ENCODE measurements at places on chromosomes 4 and X.

DNA sequence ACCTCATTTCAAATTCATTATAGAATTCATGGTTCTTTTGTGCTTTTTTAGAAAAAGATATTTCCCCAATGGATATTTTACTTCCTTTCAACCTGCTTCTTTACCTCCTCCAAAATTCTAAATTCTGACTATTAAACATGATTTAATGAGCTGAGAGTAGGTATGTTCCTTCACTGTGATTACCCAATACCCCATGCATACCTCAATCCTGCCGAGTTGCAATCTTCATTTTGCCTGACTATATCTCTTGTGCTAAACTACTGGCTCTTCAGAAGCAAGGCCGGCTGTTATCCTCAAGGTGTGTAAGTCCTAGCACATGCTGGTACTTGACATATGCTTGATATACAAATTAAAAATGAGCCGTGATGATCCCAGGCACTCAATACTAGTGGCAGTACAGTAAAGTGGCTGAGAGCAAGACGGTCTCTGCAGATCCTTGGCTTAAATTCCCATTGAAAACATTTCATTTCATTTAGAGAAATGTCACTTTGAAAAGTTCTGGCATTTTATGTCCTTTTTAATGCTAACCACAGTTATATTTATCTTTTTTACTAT lies 320.4 kb downstream of the KCNIP4 start:
- no peak for DNase-seq

- DNase-seq = no peak
These were observed 66.1 kb upstream of the SLC39A8 start for GRCh38 chr4:102411408-102411807.

DNA sequence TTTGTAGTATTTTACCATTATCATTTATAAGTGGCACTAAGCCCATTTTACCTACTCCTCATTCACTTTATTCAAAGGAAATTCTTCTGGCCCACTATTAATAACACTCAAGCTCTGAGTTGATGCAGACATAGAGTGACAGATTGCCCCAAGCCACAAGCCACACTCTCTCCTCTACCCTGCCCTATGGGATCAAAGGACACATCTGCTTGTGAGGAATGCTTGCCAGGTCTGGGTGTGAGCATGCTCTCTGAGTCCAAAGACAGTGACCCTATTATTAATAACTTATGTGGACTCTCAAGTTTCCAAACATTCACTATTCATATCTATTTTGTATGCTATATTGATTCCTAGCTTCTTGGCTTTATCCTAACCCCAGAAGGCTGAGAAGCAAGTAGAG lies 18.5 kb downstream of the ETNPPL start:
- DNase-seq = no peak

DNA sequence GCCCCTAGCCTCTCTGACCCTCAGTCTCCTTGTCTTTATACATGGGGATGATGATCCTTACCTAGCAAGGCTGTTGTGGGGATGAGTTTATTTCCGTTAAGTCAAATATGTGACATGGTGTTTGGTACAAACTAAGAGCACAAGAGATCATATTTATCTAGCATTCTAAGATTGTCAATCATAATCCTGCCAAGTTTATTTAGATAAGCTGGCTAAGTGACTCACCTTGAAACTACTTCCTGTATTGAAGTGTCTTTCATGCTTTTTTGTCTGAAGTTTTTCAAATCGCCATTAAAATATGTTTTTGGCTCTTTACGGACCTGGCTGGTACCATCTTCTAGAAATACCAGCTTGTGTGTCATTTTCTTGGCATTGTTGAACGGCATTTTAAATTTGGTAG lies 30.7 kb downstream of the MAP7D3 start:
- DNase-seq = no peak

DNA sequence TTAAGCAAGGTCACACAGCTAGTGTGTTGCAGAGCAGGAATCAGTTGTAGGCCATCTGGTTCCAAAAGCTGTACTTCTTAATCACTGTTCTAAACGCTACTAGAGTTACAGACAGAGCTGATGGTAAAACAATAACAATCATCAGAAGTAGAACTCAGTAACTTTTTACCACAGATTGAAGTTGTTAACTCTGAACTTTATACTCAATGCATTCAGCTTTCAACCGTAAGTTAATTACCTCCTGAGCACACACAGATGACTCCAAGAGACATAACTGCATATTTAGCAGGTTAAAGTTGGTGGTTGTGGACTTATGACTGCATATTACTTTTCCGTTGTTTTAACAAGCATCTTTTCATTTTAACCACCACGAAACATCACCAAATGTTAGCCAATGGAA lies 127.3 kb downstream of the PRSS12 start:
- DNase-seq = no peak

- DNase-seq = no peak
These were observed 14.6 kb upstream of the CLTRN start for GRCh38 chrX:15679246-15679645.

DNA sequence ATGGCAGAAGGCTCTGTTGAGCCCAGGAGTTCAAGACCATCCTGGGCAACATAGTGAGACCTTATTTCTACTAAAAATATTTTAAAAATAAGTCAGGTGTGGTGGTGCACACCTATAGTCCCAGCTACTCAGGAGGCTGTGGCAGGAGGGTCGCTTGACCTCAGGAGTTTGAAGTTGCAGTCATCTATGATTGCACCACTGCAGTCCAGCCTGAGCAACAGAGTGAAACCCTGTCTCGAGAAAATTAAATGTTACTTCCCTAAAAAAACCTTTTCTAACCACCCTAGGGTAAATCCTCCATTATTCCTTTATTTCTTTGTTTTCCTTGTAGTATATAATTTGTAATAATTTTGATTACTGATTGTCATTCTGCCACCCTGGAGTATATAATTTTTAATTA lies 7.9 kb downstream of the FAM200B start:
- no peak for DNase-seq

DNA sequence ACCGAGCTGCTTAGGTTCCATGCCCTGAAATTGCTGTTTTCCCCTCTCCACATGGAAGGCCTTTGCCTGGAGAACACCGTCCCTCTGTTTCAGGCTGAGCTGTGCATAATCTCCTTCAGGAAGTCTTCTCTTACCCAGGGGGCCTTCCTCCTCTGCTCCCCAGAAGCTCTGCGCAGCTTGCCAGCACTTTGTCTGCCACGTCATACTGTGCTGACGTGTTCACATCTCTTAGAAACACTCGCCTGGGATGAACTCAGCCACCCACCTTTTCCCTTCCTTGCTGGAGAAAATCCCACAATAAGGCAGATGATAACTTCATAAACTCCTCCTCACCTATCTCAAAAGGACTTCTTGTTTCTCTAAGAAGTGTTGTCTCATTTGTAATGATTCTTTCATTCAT lies 110.7 kb downstream of the ARHGAP10 start:
- DNase-seq = no peak

- DNase-seq = no peak
These were observed 920 bp downstream of the HTT-AS start for GRCh38 chr4:3073158-3074077.

DNA sequence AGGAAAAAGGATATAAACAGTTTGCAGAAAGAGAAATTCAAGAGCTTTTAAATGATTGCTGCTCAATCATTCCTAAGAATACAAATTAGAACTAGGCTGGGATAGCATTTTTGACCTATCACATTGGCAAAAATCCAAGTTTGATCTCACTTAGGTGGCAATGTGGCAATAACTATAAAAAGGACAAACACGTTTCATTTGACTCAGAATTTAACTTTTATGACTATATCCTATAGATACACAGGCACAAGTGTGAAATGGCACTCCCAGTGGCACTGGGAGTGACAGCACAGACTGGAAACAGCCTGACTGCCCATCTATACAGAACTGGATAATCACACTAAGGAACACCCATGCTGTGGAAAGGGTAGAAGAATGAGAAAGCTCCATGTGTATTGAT lies 11.1 kb downstream of the CENPU start:
- DNase-seq = no peak

DNA sequence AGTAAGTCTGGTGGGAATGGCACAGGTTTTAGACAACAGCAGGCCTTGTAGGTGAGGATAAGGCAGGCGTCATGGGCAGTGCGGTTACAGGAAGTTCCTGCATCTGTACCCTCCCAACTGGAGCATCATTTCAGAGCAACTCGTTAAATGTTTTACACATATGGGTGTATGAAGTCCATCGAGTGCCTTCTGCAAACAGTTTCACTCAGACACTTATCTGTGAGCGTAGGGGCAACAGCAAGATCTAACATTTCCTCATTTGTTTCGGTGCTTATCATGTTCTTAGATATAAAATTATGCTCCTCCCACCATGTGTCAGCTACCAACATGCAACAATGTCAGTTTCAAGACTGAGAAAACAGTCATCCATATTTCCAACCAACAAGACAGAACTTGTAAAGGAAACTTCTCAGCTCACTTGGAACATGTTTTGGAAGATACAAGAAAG lies 69.9 kb downstream of the ELOVL6 start:
- DNase-seq = no peak

DNA sequence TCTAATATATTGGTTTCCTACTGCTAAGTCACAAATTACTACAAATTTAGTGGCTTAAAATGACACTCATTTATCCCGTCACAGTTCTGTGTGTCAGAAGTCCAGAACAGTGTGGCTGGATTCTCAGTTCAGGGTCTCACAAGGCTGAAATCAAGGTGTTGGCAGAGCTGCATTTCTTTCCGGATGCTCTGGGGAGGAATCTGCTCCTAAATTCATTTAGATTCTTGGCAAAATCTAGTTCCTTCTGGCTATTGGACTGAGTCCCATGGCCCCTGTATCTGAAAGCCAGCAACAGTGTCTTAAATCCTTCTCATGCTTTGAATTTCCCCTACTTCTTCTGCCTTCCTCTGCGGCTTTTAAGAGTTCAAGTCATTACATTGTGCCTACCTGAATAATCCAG lies 103.1 kb upstream of the BMP3 start:
- DNase-seq = no peak

- DNase-seq = no peak
These were observed 7.6 kb downstream of the SEPTIN11 start for GRCh38 chr4:76957004-76957738.

- peak; percentile 9 for DNase-seq
These were observed 249.3 kb upstream of the PRKX start for GRCh38 chrX:3962511-3963311.

GRCh38 chr4:104629601-104630000 lies 134.9 kb upstream of the CXXC4 start:
- no peak for DNase-seq

DNA sequence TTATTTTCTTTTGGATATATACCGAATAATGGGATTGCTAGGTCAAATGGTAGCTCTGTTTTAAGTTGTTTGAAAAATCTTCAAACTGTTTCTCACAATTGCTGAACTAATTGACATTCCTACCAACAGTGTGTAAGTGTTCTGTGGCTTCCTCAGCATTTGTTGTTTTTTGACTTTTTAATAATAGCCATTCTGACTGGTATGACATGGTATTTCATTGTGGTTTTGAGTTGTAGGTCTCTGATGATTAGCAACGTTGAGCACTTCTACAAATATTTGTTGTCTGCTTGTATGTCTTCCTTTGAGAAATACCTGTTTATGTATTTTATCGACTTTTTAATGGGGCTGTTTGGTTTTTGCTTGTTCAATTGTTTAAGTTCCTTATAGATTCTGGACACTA lies 680.1 kb upstream of the GRIA3 start:
- DNase-seq = no peak

DNA sequence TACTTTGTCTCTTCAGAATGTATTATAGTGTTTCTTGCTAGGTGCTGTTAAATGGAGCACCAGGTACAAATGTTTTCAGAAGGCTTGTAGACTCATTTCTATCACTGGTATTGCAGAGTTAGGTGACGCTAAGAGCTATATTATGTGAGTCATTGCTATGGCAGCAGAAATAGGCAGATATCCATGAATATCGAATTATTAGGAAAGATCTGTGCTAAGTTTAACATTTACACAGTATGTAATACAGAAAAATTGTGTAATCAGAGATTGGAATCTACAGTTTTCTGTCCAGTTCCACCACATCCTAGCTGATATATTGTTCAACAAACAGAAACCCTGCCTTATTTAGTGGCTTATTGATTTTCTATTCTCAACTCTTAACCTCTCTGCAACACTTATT lies 1025.5 kb downstream of the STIM2 start:
- no peak for DNase-seq

- DNase-seq = no peak
These were observed 223.1 kb upstream of the FAT1 start for GRCh38 chr4:186946682-186947294.

- DNase-seq = no peak
These were observed 457.2 kb downstream of the GALNTL6 start for GRCh38 chr4:172270397-172270796.

- DNase-seq = no peak
These were observed 110.9 kb downstream of the FBXW7 start for GRCh38 chr4:152424977-152425376.

GRCh38 chrX:140766024-140766611 lies 56.6 kb downstream of the LINC00632 start:
- DNase-seq = peak; percentile 31

All from GM10248 (cell line).